ENCODE measurements at places on chromosomes 1 and 21.

- peak; percentile 88 for DNase-seq
Observed at GRCh38 chr1:9561429-9561828, 22.2 kb downstream of the SLC25A33 start.

GRCh38 chr1:164054331-164054730 is 504.7 kb upstream of the PBX1 start:
- DNase-seq, result no peak

GRCh38 chr1:206074839-206075238 is 21.9 kb downstream of the RHEX start:
- no peak for DNase-seq

DNA sequence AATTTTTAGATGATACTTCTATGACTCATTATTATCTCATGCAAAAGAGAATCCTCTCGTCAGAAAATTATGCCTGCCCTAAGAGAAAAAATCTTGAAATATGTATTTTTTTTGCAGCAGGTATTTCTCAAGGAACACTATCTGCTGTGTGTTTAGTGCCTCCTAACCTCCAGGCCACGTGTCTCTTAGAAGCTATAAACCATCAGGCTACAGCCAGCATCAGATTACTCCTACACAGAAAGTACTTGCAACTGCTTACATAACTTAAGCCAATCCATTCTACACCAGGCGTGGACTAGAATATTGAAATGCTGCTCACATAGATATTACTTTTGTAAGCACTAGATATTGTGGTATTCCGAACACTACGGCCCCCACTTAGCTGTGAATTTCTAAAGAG is 933.4 kb downstream of the PLA2G4A start:
- DNase-seq, result no peak

- no peak for DNase-seq
Observed at GRCh38 chr1:182385885-182386853, 5.4 kb downstream of the GLUL start.

- DNase-seq, result no peak
Observed at GRCh38 chr1:205774198-205775014, 876 bp downstream of the RAB29 start.

GRCh38 chr1:53111073-53111556 is 31.3 kb downstream of the SLC1A7 start:
- no peak for DNase-seq

DNA sequence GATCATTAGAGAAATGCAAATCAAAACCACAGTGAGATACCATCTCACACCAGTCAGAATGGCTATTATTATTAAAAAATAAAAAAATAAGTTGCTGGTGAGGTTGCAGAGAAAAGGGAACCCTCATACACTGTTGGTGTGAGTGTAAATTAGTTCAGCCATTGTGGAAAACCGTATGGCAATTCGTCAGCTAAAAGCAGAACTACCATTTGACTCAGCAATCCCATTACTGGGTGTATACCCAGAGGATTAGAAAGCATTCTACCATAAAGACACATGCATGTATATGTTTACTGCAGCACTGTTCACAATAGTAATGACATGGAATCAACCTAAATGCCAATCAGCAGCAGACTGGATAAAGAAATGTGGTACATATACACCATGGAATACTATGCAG is 42.2 kb downstream of the GIPC2 start:
- DNase-seq, result no peak

GRCh38 chr1:200665861-200666260 is 3.8 kb downstream of the DDX59 start:
- no peak for DNase-seq

GRCh38 chr1:179295164-179295755 is 1.7 kb downstream of the SOAT1 start:
- no peak for DNase-seq

GRCh38 chr1:213621077-213621476 is 366.7 kb upstream of the PROX1 start:
- no peak for DNase-seq

- no peak for DNase-seq
Observed at GRCh38 chr1:96682056-96682455, 39.5 kb upstream of the PTBP2 start.

DNA sequence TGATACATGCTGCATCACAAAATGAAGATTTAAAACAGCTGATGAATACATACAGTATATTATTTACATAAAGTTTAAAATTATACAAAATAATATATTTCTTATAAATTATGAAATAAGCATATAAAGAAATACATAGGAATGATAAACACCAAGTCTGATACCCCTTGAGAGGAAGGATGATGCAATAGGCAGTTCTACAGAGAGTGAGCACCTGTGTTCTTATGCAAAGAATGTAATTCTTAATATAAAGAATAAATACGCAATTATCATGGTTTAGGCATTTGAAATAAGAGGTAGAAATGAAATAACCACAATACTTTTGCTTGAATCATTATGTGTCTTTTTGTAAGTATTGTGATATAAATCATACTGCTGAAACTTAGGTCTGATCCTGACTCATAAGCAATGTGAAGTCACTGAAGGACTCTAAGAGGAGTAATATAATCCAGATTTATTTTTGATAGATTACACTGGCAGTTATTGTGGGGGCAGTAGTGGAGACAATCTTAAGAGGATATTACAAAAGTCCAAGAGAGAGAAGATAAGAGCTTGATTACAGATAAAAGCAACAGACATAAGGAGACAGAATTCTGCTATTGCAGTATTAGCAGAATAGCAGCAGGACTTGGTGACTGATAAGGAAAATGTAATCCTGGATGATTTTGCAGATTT is 39.0 kb downstream of the TTLL7 start:
- DNase-seq, result no peak

DNA sequence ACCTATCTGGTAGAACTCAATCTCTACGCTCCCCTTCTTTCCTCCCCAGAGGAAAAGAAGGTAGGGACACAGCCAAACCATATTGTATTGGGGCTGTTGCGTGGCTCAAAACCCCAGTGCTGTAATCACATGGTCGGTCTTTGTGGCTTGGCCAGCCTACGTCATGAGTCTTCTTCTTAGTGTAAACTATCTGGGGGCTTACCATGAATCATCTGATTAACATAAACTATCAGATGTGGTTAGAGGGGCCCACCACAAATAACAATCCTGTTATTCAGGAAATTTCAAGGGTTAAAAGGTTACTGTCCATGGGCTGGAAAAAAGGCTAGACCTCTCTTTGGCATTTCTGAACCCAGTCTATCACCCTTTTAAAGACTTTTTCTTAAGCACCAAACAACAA is 49.5 kb upstream of the GPR52 start:
- no peak for DNase-seq

- no peak for DNase-seq
Observed at GRCh38 chr1:158095737-158096335, 84.9 kb upstream of the CD1D start.

GRCh38 chr21:43892984-43893535 is 28.0 kb downstream of the AGPAT3 start:
- no peak for DNase-seq

DNA sequence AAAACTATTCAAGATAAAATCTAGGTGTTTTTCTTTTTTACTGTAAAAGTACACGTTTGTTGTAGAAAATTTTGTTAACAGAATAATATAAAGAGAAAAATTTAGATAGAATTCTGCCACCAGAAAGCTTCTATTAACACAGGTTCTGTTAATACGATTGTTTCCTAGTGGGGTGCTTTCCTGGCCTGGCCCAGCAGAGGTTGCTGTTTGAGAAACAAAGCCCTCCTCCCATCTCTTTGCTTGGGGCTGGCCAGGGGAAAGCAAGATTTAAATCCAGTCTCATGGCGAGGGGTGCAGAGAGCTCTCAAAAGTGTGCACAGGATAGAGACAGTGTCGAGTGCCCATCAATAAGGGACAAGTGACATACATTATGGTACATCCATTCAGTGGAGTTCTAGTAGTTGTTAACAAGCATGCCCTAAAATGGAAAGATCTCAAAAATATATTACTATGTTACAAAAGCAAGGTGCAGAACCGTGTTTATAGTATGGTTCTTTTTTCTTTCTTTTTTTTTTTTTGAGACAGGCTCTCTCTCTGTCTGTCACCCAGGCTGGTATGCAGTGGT is 14.6 kb upstream of the ACBD3 start:
- no peak for DNase-seq

DNA sequence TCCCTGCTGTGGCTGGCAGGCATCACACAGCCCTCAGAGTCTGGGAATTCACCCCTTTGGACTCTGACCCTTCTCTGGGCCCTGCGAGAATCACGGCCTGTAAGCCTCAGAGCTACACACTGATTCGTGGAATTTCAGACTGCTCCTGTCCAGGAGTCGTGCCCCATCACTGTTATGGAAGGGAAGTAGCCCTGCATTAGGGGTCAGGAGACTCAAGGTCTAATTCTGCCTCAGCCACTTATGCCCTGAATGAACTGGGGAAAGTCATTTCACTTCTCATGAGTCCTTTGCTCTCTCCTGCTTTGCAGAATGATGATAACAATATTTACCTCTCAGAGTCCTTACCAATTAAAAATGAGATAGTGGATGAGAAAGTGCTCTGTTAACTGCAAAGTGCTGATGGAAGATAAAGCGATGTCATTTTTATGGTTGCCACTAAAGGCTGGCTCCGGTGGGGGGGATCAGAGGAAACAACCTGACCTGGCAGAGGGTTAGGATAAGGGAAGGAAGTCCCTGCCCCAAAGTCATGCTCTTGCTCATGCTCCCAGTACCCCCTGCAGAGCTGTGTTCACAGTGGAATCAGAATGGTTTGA is 148.6 kb upstream of the CD34 start:
- no peak for DNase-seq

DNA sequence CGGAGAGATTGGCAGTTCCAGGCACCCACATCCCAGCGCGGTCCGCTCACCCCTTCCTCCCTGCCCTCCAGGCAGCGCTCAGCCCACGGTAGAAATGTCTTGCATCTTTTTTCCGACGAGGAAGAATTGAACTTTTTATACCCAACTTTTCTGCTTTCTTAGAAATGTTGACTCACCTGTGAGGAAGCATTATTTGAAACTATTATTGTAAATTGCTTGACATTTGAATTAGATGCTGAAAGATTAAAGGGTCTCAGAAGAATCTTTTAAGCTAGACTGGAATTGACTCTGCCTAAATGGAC is 912 bp upstream of the SIPA1L2 start:
- DNase-seq, result no peak

DNA sequence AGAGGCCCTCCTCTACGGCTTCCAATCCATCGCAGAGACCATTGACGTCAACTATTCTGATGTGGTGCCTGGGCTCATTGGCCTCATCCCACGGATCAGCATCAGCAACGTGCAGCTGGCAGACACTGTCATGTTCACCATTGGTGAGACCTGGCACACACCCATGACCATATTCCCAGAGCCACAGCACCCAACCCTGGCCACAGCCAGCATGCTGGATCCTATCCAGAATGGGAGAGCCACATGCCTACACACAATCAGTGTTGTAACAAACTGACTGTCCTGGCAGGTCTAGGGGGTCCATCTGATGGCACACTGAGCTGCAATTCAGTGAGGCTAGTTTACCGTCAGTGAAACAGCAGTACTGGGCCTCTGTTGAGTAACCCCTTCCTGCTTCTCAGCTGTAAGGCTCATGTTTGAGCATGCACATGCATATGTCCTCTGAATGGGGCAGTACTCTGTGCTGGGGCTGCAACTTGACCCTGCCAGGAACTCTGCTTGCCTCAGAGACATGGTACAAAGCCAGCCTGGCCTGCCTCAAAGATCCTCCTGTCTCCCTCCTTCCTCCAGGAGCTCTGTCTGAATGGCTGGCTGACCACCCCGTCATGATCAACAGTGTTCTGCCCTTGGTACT is 10.8 kb downstream of the IPO13 start:
- DNase-seq, result no peak

DNA sequence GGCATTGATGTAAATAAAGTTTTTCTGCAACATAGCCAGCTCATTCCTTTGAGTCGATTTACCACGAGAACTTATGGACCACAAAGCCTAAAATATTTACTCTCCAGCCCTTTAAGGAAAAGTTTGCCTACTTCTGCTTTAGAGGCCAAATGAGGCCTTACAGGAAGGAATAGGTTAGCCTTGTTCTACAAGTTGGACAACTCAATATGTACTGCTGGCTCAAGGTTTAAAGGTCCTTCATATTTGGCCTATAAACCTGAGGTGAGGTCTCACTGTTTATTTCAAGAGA is 144.5 kb upstream of the DNAH14 start:
- no peak for DNase-seq

DNA sequence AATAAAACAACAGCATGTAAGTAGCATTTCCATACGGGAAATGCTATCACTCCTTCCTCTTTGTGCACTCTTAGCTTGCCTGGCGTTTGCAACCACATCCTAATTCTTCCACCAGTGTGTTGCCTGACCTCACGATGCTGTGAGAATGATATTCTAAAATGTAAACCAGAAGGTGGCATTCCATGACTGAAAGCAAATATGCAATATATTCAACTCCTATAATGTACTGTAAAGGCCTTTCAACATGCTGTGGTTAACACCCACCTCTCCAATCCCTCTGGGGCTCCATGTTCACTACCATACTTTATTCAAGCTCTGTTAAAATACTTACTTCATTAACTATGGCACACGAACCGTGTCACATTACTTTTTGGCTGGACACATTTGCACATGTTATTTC is 420.6 kb upstream of the DEPDC1 start:
- DNase-seq, result no peak

DNA sequence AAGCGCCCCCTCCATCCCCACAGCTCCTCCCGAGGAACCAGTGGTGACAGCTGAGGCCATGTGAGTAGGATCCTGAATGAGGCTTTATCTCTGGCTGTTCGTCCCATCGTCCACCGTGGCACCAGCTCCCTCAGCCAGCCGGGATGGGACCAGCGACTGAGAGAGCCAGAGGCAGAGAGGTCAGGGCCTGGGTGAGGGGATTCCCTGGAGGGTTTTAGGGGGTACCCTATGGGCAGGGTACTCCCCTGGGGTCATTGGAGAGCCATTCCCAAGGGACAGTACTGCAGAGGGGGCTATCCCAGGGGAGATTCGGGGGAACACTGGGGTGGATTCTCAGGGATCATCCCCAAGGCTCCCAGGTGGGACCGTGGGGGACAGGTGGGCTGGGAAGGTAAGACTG is 2.4 kb downstream of the TMEM125 start:
- no peak for DNase-seq

DNA sequence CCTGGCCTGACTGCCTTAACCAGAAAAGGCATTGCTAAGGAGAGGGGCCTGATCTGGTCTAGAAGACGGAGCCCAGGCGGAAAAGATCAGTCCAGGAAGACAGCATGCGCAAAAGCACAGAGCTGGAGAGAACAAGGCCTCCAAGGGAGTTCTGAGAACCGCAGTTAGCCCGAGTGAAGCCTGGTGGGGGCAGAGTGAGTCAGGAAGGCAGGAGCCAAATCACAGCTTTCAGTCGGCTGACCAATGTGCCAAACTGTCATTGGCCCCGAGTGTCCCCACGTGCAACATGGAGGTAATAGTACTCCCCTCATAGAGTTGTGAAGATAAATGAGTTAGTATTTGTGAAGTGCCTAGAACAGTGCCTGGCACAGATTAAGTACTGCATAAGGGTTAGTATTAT is 1.2 kb upstream of the TSPAN2 start:
- DNase-seq, result no peak

All from NCI-H1436 treated with DMSO at 0.1 percent for 48 hours (cell line).